Esophagus squamous epithelium (tissue), 5 donors: ENCODE measurements at places on chromosomes 7 and 10.

DNA sequence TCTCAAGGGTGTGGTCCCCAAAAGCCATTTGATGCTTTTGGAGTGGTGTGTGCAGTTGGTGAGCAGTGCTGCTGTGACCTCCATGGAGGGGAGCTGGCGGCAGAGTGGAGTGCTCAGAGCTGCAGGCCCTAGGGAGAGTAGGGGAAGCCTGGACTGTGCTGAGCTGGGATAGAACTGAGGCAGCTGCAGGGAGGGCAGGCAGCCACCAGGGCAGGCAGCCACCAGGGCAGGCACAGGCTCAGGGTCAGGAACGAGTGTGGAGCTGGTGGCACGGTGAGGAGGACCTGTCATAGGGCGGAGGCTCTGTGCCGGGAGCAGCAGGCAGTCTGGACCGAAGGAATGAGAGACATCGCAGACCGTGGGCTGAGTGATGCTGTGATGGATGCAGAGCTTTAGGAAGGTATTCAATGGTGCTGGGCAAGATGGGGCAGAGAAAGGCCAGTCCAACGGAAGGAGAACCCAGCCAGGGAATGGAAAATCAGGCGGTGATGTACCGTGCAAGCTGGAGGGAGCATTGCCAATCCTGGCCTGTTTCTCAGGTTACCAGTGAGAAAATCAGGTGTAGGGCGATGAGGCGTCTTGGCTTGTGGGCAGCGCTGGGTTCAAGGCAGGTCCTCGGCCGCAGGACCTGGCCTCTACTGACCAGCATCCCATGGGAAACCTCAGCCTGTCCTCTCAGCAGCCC, 152.6 kb downstream of the CAMK1D start:
- DNase-seq, result no peak

DNA sequence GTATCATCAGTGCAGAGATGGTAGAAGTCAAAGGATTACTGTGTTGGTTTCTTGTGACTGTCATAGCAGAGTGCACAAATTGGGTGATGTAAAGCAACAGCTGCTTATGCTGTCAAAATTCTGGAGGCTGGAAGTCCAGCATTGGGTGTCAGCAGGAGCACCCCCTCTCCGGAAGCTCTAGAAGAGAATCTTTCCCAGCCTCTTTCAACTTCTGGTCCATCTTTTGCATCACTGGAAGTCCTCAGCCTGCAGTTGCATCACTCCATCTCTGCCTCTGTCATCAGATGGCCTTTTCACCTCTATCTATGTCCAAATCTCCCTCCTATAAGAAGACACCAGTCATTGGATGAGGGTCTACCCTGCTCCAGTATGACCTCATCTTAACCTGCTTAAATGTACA, 35.8 kb upstream of the GALNTL5 start:
- DNase-seq, result no peak

- DNase-seq, result no peak
Observed at GRCh38 chr7:108270385-108271015, 140.3 kb upstream of the LAMB4 start.

DNA sequence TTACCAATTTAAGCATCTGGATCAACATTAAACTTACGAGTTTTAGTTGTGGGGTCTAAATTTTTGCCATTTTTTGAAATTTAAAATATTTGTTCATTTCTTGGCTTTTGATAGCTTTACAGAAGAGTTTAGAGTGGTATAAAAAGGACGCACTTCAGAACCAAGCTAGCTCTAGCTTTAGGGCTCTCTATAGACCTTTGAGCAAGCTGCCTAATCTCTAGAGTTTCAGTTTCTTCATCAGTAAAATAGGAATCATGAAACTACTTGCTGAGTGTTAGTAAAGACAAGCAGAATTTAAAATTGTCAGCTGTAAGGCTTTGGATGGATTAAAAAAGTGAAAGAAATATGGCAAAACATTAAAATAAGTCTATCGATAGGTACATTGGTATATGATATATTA, 266.5 kb downstream of the IPMK start:
- DNase-seq, result no peak

DNA sequence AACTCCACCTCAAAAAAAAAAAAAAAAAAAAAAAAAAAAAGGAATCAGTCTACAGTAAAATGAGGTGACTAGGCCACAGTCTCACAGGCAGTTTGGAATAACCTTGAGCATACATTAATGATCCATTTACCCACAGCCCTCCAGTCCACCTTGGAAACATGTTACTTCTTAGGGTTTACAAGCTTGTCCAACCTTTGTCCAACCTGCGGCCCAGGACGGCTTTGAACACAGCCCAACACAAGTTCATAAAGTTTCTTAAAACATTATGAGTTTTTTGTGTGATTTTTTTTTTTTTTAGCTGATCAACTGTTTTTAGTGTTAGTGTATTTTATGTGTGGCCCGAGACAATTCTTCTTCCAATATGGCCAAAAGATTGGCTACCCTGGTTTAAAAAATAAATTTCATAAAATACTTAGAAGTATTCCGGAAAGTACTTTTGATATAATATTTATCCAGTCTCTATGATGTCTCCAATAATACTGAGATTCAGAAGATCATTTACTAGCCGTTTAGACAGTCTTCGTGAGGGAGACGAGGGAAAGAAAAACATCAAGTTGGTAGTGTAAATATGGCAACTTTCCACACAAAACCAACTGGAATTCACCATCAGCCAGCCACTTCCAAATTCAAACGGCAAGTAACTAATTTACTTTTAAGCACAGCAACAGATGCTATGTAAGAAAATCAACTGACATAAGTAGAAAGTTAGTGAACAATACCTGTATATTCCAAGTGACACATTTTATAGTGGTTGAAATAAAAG, 9.9 kb downstream of the BAZ1B start:
- DNase-seq, result no peak

DNA sequence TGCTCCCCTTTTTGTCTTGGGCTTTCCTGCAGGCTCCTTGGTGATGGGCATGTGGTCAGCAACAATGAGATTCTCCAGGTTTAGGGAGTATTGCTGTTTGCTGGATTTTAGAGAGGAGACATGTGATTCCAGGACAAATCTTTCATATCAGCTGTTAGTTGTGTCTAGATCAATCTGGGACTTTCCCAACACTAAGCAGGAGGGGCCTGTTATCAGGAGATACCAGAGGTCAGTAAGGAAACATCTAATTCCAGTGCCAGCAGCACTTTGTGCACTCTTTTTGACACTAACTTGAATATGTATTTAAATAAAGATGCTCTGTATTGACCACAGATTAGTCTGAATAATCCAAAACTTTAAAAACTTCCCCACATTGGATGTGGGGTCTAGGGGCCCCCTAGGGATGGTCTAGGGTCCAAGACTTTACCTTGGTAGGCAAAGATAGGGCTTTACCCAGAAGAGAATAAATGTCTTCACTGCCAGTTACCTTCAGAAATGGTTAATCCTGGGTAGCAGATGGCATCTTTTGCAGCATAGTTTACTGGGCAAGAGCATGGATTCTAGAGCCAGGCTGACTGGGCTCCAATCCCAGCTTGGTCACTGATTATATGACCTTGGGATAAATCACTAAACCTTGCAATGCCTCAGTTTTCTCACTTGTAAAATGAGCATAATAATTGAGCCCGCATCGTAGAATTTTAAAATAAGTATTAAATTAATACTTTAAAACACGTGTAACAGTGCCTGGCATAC, 6.4 kb upstream of the FIGNL1 start:
- no peak for DNase-seq

DNA sequence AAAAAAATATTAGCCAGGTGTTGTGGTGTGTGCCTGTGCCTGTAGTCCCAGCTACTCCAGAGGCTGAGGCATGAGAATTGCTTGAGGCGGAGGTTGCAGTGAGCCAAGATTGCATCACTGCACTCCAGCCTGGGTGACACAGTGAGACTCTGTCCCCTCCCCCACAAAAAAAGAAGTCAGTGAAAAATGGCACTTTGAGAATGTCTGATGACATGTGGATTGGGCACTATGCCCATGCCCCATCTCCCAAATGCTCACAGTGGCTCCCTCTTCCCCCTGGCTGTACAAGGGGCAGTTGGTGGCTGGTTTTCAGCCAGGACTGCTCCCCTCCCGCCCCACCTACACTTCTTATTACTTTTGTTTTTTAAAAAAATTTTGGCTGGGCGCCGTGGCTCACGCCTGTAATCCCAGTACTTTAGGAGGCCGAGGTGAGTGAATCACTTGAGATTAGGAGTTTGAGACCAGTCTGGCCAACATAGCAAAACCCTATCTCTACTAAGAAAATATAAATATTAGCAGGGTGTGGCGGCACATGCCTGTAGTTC, 26.1 kb downstream of the IL15RA start:
- no peak for DNase-seq

DNA sequence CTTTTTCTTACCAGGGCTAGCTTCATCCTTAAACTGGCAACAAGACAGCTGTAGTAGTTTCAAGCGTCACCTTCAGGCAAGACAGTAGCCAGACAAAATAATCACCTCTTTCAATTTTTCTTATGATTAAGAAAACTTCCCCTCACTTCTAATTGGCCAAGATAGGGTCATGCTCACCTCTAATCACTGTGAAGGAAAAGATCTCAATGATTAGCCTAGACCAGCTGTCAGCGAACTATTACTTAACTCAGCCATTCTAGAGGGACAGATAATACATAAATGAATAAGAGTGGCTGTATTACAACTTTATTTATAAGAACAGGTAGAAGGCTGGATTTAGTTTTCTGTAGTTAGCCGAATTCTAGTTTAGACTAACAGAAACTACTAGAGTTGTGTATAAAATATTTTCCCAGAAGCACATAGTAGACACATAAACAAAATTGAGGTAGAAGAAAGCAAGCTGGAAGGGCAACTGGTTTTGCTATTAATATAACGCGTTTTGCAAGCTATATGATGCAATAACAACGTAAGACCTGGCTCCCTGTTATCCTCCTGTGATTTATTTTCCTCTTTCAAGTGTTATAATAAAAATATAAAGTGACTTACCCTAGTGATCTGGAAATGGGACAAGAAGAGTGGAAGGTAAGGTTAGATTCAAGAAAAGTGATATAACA, 64.3 kb downstream of the ELAPOR2 start:
- DNase-seq, result no peak

DNA sequence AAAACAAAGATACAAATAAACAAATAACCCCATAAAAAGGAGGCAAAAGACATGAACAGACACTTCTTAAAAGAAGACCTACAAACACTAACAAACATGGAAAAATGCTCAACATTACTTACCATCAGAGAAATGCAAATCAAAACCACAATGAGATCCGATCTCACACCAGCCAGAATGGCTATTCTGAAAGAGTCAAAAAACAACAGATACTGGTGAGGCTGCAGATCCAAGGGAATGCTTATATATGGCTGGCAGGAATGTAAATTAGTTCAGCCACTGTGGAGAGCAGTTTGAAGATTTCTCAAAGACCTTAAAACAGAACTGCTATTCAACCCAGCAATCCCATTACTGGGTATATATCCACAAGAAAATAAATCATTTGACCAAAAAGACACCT, 80.4 kb upstream of the NRP1 start:
- DNase-seq, result no peak

DNA sequence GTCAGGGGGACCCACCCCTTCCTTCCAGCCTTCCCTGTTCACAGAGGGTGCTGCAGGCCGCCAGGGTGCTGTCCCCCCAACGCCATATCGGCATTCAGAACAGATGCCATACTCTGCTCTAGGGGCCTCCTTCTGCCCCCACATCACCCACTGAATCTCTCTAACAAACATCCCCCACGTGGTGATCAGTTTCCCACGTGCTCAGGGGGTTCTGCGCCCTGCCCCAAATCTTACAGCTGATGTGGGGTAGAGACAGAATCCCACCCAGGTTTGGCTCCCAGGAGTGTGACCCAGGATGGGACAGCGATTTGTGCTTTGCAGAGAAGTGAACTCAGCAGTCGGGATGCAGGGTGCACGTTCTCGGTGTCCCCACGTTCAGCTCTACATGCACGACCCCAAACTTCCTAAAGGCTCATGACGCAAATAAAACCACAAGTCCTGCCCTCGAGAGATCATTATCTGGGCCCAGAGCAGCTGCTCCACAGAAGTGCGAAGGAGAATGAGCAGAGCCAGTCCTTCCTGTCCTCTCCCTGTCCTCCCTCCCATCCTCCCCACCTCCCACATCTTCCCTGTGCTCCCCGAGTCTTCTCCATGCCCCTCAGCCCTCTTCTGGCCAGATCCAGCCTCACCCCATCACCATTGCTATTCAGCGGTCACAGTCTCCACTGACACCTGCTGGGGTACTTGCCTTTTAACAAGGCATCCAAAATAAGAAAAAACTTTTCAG, 423.4 kb downstream of the DNAJB6 start:
- no peak for DNase-seq

DNA sequence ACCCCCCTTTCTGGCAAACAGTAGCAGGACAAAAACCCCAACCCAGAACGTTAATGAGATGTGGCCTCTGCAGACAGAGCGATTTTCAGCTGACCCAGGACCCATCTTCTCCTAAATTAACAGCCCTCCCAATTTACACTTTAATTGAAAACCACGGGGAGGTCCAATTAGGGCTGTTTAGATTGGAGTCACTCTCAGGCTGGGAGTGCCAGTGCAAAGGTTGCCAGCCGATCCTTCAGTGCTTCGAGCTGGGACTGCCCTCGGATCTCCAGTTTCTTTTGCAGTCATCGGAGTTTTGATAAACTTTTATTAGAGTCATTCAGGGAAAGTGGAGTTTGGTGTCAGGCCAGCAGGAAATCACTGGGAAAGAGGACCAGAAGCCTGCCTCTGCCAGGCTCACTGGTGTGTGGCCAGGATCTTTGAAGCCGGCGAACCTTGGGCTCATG, 108.0 kb downstream of the DOCK1 start:
- no peak for DNase-seq

GRCh38 chr10:122045212-122045611, 56.2 kb downstream of the TACC2 start:
- DNase-seq, result no peak

- no peak for DNase-seq
Observed at GRCh38 chr7:2886391-2886790, 42.3 kb upstream of the GNA12 start.

- DNase-seq, result no peak
Observed at GRCh38 chr7:143405173-143406001, 3.3 kb downstream of the EPHA1 start.

- DNase-seq, result no peak
Observed at GRCh38 chr10:11782793-11783557, 40.2 kb upstream of the PROSER2 start.

- DNase-seq, result no peak
Observed at GRCh38 chr10:83371696-83372490, 767.4 kb upstream of the GHITM start.

DNA sequence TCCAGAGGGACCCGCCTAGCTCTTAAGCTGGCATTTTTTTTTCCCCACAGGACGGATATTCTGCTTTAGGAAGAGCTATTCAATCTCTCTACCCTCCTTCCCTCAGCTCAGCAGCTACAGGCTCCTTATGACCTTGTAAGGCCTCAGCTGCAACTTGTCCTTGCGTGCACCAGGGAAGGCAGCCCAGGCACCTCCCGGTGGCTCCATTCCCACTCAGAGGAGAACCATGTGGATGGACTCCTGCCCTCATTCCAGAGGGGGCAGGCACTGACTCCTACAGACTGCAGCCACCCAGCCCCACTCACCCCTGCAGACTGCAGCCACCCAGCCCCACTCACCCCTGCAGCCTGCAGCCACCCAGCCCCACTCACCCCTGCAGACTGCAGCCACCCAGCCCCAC, 73.7 kb downstream of the ITIH5 start:
- no peak for DNase-seq
